ENCODE measurements at places on chromosomes 1 and 21. TPM values are rescaled to one million over a fixed set of nuclear protein-coding genes. Genes with fewer than 3 reads are reported as not detected.

Gene NPHS2
- not detected for total RNA-seq

Gene LCE6A
- not detected for total RNA-seq

Gene LRRC53
- total RNA-seq = not detected

Gene TFF3
- total RNA-seq = 1.9 TPM

Gene KRTAP11-1
- not detected for total RNA-seq

Gene VAV3
- total RNA-seq = 4.0 TPM

Gene MLLT11
- total RNA-seq = 9.7 TPM

Gene PLD5
- total RNA-seq = 0.31 TPM

Gene STPG1
- 8.3 TPM for total RNA-seq

Gene CGN
- total RNA-seq = 0.32 TPM

Gene ANGPTL3
- total RNA-seq = not detected
